AML-193 (cell line): ENCODE measurements at places on chromosomes 7 and 10.
A peak's percentile ranks its signal among the peaks of the same experiment; 100 is the strongest.

- DNase-seq, result no peak
Observed at GRCh38 chr10:112797855-112798254, 152.2 kb upstream of the TCF7L2 start.

- DNase-seq, result no peak
Observed at GRCh38 chr10:55212051-55212450, 411.0 kb upstream of the PCDH15 start.

DNA sequence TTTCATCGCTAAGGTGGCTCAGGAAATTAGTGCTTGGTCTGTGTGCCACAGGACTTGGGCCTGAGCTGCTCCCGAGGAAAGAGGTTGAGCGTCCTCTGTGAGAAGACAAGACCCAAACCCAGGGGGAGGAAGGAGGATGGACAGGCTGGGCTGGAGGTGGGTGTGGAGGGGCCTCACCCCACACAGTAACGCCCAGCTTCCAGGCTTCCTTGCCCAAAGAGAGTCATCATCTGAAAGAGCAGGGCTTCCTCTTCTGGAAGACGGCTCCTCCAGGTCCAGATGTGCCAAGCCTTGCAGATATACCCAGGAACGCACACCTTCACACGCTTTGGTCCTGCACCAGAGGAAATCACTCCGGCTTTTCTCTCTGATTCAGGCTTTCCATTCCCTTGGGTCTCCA is 127.8 kb upstream of the MGMT start:
- no peak for DNase-seq

DNA sequence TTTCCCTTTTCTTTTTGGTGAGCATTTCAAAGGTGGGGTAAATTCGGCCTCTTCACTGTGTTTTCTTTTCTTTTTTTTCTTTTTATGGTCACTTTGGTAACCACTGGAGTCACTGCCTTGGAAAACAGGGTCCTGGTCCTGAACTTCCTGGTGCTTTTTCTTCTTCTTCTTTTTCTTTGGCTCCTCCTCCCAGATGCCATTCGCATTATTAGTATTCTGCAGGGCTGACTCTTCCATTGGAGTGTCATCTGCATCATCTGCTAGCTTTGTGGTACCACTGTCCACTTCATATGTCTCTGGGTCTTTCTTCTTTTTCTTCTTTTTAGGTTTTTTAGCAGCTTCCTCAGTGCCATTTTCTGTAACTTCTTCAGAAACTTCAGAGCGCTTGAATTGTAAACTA is 10.5 kb downstream of the POLR1F start:
- DNase-seq, result no peak

DNA sequence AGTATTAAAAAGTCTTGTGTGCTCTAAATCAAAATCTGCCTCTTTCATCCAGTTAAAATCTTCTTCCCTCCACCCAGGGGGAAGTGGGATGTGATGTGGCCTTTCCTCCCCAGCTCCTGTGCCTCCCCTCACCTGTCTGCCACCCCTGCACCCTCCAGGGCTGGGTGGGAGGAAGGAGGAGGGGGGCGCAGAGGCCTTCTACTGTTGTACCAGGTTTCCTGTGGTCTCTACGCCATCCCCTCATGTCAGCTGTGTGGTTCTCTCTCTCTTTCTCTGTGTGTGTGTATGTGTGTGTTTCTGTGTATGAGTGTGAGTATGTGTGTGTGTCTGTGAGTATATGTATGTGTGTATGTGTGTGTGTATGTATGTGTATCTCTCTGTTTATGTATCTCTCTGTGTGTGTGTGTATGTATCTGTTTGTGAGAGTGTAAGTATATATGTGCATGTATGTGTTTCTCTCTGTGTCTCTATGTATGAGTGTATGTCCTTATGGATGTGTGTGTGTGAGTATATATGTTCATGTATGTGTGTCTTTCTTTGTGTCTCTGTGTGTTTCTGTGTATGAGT is 45.5 kb upstream of the C10orf71 start:
- no peak for DNase-seq

GRCh38 chr7:2202901-2203765 is 29.6 kb downstream of the MAD1L1 start:
- DNase-seq, result no peak

DNA sequence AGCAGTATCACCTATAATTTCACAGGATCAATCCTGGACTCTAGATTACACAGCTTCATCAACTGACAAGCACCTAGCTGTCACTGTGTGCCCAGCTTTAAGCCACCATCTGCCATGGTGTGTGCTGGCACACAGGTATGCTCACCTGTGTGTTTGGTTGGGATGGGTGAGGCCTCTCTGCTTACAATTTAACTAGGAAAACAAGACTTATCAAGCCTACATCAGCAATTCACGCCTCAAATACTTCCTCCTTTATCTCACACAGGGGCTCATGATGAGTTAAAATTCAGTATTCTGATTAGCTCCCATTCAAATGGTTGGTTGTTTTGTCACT is 608.2 kb downstream of the PARD3 start:
- no peak for DNase-seq

DNA sequence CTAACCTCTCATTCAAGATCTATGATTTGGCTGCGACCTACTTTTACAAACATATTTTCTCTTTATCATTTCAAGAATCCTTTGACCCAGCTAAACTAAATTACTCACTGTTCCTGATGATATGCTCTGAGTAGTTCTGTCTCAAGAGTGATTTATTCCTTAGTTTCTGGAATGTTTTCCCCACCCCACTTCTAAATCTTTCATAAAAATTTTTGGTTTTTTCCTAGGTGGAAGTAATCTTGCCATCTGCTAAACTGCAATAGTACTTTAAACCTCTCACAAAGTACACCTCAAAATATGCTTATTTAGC is 170.8 kb downstream of the DNAJC1 start:
- DNase-seq, result no peak

DNA sequence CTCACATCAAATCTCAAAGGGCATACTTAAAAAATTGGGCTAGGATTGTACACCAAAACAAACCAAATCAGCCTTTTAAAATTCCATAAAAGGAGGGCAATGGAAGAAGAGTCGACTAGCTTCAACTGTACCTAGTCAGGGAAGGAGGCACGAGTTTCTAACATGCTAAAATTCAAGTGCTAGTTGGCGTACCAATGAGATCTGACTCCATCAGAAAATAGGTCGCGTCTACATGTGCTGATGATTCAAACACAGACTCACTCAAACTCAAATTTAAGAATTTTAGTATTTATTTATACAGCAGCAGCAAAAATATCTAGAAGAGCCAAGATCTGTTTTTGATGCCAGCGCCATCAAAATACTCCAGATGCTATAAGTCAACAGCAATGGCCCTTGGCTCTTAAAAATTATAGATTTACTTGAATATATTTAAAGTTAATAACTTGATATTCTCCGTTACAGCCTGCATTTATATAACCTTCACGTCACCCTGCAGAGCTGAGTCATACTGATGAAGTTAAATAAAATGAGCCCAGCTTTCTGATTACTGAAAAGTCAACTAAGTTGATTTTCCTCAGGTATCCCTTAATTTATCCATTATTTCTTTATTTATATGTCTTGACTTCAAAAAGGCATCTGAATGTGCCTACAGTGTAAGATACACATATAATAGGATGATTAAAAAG is 302.1 kb upstream of the IMMP2L start:
- no peak for DNase-seq

DNA sequence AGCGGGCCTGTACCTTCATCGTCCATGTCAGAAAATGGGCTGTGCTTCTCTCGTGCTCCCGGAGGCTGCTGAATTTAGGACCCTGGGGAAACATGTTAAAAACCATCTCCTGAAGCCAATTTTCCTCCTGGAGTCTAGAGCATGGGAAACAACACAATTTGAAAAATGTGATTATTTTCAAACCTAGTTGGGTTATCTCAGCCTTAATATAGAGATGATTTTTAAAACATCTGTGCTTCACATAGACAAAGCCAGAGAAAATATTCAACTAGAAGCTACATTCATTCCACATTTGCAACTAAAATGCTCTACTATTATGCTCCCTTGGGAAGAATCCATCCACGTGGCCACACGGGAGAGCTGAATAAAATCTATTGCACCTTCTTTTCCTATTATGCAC is 225.9 kb upstream of the TMEM72 start:
- DNase-seq, result no peak

DNA sequence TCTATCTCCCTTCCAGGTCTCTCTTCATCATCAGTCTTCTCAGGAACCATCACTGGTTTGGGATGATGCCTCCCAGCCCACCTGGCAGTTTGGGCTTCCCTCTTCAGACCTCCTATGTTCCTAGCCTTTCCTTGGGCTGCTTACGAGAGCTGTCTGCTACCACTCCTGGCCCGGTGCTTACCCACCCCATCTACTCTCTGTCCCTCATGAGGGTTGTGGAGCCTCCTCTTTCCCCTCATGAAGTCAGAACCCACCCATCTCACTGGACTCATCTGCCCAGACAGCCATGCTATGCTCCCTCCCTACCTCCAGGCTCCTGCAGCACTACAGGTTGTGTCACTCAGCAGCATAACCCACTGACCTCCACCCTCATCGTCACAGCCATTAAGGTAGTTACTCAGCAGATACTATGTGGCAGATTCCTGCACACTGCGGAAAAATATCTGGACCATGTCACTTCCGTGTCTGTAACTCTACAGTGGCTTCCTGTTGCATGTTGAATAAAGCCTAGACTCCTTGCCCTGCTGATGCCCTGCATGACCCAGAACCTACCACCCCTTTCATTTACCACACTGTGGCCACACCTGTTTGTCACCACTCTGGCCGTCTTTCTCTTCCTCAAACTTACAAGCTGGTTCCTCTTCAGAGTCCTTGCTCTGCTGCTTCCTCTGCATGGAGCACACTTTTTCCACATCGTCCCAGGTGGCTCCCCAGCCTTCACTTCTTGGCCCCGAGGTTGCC is 2.0 kb downstream of the DBNL start:
- peak; percentile 73 for DNase-seq

DNA sequence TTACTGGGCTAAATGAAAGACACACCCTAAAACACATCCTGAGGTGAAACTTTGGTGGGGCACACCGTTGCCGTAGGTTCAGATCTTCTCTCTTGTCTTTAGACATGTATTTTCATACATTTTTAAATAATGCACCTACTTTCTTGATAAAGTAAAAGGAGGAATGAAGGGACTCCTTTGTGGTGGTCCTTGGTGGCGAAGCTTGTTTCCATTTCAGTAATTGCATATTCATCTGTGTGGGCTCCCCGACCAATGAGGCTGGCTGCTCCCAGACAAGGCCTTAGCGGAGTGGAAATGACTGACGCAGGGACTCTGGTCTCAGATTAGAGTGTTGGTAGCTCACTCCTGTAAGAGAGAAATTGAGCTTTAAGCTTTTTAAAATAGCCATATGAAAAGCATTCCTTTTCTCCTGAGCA is 815 bp downstream of the CCSER2 start:
- peak; percentile 9 for DNase-seq

GRCh38 chr10:30422981-30423654 is 10.9 kb upstream of the MAP3K8 start:
- peak; percentile 48 for DNase-seq

- DNase-seq, result no peak
Observed at GRCh38 chr10:123747426-123747825, 81.3 kb downstream of the GPR26 start.
